ENCODE measurements at places on chromosomes 5 and 9.

- no peak for DNase-seq
These were observed 286.5 kb downstream of the ZNF608 start for GRCh38 chr5:124459984-124460383.

- DNase-seq, result no peak
These were observed 258.7 kb upstream of the ARRDC3 start for GRCh38 chr5:91641730-91642350.

- no peak for DNase-seq
These were observed 203.7 kb upstream of the SLC24A2 start for GRCh38 chr9:19992556-19992955.

- DNase-seq, result no peak
These were observed 483.3 kb downstream of the ARHGEF28 start for GRCh38 chr5:74109344-74109743.

- no peak for DNase-seq
These were observed 68.8 kb upstream of the APC start for GRCh38 chr5:112668911-112669310.

GRCh38 chr5:121962958-121963357 is 1.2 kb downstream of the SRFBP1 start:
- DNase-seq, result no peak

DNA sequence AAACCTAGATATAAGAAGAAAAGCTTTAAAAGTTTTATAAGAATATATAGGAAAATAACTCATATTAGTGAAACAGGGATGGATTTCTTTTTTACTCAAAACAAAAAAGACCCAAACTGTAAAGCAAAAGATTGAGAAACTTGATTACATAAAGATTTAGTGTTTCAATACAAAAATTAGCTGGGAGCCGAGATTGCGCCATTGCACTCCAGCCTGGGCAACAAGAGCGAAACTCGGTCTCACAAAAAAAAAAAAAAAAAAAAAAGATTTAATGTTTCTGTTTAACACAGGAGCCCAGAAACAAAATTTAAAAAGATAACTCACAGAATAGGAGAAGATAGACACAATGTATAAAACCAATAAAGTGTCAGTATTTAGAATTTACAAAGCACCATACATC is 45.2 kb downstream of the CDC14B start:
- no peak for DNase-seq

DNA sequence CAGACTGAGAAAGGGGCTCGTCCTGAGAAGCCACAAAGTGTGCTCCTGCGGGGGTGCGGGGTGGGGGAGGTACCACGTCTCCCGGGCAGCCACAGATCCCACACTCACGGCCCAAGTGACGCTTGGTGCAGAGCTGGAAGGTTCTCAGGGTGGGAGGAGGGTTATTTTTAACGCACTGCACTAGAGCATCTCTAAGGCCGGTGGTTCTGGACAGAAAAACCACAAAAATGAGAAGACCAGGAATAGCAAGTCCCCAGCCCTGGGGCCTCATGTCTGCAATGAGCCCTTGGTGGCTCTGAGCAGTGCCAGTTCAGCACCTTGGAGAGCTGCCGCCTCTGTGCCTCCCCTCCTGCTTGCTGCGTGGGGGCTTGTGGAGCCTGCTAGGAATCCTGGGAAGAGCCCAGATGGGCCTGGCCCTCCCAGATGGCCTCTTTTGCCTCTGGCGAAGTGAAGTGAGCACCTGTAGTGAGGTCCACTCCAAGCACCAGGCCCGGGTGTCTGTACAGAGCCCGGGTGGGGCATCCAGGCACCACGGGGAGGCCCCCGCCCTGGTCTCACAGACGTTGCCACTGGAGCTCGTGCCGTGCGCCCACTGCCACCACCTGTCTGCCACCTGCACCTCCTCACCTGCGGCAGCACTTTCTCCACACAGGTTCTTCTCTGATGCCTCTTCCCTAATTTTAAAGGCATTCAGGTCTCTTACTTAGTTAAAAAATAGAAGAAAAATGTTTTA is 48.9 kb upstream of the CACNA1B start:
- no peak for DNase-seq

DNA sequence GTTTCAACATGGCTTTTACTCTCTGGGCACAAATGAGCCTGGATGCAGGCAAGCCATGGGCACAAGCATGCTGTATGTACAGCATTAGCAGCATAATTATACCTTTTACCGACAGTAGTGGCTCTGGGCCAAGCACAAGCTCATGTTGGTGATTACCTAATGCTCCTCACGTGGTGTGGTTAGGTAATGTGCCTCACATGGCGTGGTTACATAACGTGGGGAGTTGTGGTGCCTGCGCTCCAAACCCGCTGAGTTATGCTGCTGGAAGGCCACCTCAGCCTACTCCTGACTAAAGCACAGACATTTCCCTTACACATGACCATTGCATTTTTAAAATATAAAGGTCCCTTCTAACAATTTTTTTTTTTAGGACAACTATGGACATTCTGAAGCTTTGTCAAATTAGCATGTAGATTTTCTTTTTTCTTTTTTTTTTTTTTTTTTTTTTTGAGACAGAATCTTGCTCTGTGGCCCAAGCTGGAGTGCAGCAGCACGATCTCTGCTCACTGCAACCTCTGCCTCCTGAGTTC is 794.0 kb downstream of the EFNA5 start:
- no peak for DNase-seq

GRCh38 chr9:38046661-38047300 is 22.2 kb downstream of the SHB start:
- peak; percentile 83 for DNase-seq

- peak; percentile 19 for DNase-seq
These were observed 4.7 kb downstream of the VAV2 start for GRCh38 chr9:133987446-133987788.

GRCh38 chr5:106097340-106097739 is 1573.4 kb downstream of the EFNA5 start:
- no peak for DNase-seq

- peak; percentile 75 for DNase-seq
These were observed 975 bp downstream of the OCLN start for GRCh38 chr5:69493396-69494133.
